Stimulated activated CD4-positive, alpha-beta T cell treated with anti-CD3 and anti-CD28 coated beads, Interleukin-12 subunit alpha, Interleukin-12 subunit beta, amount 100 ng/mL, for 4 hours (primary cell): ENCODE measurements at places on chromosomes 1 and 21.

GRCh38 chr21:35908311-35909078 lies 151.8 kb downstream of the SETD4 start:
- DNase-seq: no peak

DNA sequence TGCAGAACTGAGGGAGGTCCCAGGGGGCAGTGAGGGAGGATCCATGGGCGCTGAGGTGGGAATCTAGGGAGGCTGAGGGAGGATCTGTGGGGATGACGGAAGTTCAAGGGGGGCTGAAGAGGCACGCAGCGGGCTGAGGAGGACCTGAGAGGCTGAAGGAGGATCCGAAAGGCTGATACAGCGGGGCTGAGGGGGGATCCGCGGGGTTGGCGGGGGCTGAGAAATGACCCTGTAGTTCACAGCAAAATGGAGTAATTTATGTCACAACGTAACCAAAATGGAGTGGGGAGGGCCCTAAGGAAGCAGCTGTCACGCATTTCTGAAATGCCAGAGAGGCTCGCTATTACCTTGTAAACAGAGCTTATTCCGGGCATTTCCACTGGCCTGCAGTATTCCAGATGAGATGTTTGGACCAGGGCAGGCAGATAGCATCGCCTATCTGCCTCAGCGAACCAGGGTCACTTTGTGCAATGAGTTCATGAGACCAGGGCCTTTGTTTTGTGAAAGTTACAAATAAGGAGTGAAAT lies 926 bp upstream of the MRPL55 start:
- DNase-seq: no peak

DNA sequence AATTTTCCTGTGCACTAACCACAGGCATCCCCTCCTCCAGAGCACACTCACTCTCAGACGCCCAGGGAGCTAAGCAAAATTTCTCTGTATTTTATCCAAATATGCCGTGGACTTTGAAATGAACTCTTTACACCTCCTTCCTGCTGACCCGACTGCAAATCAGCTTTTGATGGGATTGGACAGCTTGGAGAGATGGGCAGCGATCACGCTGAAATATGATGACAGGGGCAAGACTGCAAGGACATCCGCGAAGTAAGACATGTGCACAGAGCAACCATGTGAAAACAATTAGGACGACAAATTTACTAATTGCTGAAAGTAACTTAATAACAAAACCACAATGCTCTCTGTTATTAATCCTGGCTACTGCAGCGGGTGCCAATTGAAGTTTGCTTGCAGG lies 64.6 kb upstream of the CLDN14 start:
- no peak for DNase-seq

- DNase-seq: no peak
These were observed 88.8 kb downstream of the MAST2 start for GRCh38 chr1:45892068-45892785.

DNA sequence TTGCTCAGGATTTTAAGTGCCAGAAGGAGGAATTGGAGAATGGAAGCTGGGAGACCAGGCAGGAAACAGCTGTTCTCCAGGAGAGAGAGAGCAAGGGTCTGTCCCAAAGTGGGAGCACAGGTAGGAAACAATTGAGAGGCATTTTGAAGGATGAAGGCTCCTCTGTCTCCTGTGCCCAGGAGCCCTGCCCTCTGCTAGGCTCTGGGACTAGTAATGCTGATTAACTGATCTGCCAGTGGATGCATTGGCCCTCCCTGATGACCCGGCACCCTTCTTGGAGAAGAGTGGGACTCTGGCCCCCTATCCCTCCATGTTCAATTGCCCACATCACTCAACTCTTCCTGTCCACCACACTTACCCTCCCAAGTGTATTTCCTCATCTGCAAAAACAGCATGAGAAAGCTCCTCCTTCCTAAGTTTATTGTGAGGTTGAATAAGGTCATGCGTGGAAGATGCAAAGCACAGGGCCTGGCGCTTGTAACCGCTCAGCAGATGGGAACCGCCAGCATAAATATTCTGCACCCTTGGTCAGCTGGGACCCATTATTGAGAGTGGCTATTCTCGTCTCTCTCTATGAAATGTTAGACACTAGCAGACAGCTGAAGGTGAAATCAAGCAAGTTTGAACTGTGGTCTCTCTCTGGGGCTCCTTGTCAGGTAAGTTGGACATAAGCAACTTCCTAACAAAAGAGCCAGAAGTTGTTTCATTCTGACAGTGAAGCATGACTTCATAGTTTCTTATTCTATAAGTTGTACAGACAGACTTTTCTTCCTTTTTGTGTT lies 63.0 kb upstream of the ANGPTL1 start:
- no peak for DNase-seq

- DNase-seq: no peak
These were observed 19.5 kb downstream of the ETS2 start for GRCh38 chr21:38825269-38825668.

DNA sequence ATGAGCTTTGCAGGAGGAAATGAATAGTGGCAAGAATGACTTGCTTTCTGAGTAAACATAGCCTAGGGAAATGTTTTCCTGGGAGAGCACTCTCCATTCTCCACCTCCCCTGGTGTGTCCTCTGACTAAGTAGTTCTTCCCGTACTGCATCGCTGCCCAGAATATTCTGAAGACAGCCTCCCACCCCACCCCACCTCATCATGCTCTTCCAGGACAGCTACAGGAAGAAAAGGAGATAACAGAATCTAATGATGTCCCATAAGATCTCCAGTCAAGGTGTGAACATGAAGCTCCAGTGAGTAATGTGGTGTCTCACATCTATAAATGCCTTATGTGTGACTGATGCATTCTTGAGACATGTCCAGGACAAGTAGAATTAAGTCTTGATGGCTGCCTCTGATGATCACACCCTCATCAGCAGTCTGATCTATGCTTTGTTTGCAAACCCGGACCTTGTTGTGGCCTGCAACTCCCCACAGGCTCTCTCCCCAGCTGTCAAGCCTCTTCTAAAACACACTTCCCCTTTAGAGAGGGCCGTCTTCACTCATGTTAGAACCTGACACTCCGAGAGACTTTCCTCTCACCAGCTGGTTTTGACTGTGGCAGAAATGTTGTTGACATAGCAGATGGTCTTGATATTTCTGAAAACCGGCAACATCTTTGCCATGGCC lies 183.0 kb downstream of the CYYR1 start:
- DNase-seq: no peak

- no peak for DNase-seq
These were observed 137.8 kb downstream of the LIPI start for GRCh38 chr21:14072761-14073535.

DNA sequence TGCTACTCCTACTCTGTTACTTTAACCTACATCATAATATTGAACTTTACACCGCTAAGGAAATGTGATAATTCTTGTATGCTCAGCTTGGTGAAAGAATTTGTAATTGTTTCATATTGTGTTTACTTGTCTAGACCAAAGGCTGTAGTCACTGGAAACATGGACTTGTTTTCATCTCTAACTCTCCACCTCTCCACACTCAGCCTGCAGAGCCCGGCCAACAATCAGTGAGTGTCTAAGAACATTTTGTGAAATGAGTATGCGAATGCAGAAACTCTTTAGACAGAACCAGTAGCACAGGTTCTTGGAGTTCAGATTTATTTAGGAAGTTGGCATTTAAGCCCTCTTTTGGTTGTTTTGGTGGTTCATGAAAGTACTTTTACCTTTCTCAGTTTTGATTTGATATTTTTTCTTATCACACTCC lies 3.2 kb upstream of the RWDD3 start:
- DNase-seq: no peak

- DNase-seq: no peak
These were observed 262.5 kb downstream of the NPHP4 start for GRCh38 chr1:5729636-5730145.

DNA sequence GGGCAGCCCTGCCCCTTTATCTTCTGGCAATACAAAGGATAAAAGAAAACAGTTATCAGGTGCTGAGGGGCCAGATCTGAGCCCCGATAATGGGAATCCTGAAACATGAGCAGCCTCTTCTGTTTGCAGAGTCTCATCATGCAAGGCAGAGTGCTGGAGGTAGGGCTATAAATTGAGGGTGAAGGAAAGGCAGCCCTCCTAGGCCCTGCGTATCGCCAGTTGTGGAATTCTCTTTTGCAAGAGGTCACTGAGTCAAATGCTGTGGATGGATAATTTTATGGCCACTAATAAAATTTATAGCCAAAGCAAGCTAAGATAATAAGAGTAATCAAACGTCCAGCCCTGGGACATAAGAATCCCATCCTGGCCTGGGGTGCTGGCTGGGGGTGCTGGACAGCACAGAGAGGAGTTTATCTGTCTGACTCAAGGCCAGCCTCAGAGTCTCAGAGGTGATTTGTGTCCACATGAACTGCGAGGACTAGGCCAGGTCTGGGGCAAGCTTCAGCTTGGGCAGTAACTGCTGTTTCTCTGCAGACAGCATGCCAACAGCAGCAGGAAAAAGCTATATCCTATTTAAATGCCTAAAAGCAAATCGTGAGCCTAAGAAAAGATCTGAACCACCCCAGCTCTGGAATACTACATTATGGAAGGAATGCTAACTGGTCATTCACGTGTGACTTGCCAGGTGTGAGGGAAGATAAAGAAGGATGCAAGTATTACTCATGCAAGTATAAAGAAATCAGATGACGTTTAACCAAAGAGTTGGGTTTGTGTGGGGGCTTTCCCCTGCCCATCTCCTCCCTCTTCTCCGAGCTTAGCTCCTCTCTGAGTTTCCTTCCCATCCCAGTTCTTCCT lies 254.8 kb downstream of the KIF26B start:
- no peak for DNase-seq

DNA sequence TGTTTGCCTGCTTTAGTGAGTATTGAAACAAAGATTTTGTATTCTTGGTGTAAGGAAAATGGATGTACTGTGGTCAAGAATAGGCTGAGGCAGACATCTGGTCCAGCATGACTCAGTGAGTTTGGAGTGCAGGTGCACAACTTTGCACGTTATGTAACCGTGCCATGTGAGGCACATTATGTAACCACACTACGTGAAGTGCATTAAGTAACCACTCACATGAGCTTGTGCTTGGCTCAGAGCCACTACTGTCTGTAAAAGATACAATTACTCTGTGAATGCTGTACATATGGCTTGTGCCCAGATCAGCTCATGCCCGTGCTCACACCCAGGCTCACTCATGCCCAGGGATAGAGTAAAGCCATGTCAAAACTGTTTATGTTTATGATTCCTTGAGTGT lies 216.8 kb downstream of the CTH start:
- no peak for DNase-seq

- no peak for DNase-seq
These were observed 294.3 kb upstream of the SPAG17 start for GRCh38 chr1:118479351-118479750.

DNA sequence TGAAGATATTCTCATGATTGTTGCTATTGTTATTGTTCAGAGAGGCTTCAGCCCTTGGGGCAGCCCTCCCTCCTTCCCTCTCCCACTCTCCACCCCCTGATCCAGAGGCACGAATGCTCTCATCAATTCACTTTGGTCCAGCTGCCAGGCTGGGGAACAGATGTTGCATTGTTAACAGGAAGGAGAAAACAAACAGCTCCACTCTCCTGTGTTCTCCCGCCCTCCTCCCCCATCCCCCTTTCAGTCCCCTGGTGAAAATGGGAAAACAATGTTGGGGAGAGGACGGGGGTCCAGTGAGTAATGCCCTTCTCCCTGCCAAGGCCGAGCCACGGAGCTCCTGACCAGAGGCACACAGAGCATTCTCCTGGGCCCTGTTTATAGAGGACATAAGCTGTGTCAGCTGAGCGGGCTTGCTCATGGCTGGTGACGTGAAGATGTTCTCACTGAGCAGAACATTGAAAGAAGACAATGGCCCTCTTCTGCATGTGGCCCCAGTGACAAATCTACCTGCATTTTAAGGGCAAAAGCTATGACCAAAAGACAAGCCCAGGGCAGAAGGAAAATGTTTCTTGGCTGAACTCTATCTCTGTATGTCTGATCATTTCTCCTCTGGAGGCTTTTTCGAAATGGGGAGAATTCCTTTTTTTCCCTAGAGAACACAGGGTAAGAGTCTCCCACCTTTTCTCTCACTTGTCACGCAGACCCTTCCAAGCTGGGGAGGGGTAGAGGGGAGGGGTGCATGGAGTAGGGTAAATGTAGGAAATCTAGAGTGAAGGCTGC lies 111.7 kb downstream of the GLUL start:
- DNase-seq: no peak

DNA sequence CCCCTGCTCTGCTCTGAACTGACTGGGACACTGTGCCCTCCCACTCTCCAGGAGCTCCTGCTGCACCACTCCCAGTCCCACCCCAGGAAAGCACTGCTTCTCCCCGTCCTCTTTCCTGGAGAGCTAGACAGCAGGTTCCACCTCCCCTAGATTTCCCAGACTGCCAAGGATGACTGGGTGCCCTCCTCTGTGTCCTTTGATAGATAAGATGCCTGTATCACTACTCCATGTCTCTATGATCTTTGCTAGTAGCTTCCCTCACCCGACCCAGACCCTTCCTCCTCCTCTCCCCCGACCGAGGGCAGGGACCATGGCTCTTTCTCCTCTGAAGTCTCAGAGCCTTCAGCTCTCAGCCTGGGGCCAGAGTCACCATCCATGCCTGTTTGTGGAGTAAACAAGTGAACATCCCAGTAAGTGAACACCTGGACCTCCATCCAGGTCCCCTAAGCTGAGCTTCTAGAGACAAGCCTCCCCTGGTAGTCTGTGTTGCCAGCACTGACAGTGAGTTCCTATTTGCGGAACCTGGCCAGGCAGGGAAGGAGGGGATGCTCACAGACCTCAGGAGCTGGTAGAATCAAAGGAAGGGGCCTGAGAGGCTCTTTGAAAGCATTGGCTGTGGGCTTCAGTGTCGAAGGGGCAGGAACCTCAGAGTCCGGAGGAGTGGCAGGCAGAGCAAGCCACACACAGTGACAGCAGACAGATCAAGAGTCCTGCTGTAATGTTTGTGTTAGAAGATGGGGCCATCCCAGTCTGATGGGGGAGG lies 104.0 kb downstream of the PAX7 start:
- DNase-seq: no peak

GRCh38 chr1:217018648-217019047 lies 295.4 kb upstream of the ESRRG start:
- no peak for DNase-seq

DNA sequence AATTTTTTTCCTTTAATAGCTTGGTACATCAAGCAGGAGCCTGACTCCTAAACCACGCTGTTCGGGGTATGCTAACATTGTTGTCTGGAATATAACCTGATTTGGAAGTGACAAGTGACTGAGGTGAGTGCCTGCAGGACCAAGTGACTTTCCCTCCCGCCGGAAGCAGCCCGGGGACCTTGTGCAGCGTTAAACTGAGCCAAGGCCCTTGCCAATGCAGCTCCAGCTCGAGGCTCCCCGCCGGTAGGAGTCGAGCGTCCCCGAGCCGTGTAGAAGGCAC lies 716 bp upstream of the MTARC1 start:
- DNase-seq: no peak

DNA sequence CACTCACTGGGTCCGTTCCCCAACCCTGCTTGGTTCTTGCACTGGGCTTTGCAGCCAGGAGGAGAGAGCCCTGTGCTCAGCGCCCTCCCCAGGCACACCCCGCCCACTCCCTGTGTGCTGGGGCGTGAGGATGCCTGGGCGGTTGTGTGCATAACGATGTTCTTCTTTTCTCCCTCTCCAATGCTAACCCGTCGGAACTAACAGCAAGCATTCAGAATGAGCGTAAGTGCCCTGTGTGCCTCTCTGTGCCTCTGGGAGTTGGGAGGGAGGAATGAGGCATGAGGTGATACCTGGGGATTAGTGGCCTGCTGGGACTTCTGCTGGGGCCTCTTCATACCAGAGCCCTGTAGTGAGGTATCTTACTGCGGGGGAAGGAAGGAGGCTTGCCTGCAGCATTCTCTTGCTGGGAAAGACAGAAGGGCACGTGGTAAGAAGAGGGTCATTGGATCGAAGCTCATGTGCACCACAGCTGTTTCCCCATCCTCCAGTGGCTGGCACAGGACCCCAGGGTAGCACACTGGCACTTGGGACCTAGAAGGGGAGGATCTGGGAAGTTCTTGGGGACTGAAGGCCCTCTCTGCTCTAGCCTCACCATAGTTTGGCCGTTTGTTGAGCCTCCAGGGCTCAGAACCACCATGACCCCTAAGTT lies 79.8 kb downstream of the NFASC start:
- no peak for DNase-seq
